ENCODE measurements at places on chromosomes 16 and 17.

GRCh38 chr16:83936581-83937165, 16.4 kb upstream of the OSGIN1 start:
- no peak for DNase-seq

DNA sequence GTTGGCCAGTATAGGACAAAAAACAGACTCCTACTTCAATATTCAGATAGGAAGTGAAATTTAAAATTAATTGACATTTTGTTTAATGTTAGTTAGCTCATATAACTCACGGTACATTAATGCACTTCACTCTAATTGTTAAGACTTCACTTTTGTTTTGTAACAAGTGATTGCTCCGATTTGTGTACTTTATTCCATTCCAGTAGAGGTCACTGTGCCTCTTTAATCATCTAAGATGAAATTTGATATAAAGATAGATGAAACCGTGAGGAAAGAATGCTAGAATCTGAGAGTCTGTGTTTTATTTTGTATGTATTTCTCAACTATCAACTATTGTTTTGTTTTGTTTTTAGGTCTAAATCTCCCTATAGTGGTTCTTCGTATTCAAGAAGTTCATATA, 29.0 kb downstream of the RBBP6 start:
- peak; percentile 2 for DNase-seq

GRCh38 chr16:35532576-35532975, 2073.2 kb downstream of the TP53TG3F start:
- DNase-seq, result no peak

DNA sequence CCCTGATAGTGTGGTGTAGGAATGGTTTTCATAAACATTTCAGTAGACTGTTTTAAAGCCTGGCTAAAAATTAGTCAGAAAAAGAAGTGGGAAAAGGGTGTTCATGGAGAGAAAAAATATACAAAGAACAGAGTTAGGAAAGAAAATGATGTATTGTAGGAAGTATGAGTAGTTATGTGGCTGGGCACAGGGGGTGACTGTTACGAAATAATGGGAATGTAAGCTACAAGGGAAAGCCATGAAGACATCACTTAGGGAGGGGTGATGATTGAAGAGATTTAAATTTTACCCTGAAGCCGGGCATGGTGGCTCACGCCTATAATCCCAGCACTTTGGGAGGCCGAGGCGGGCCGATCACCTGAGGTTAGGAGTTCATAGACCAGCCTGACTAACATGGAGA, 55.3 kb downstream of the NUP88 start:
- no peak for DNase-seq
